ENCODE measurements at places on chromosomes 1 and 21.

GRCh38 chr1:171212607-171213351 lies 27.7 kb downstream of the FMO2 start:
- DNase-seq, result no peak

DNA sequence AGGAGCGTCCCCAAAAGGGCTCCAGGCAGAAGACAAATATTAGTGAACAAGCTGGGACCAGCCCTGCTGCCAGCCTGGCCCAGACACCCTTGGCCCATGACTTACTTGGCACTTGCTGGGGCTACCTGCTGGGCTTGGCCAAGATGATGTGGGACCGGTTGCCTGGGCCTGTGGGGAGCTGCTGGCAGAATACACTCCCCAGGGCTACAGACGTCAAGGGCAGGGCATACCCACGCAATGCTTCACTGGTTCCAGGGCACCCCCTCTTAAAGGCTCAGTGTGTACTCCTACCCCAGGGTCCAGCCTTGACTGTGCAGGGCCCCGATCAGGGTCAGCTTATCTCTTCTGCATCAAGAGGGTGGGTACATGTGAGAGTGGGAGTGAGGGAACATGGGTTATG lies 106.5 kb upstream of the SLC2A1 start:
- DNase-seq, result no peak

- DNase-seq, result no peak
These were observed 78.6 kb downstream of the KCNN3 start for GRCh38 chr1:154791292-154792166.

DNA sequence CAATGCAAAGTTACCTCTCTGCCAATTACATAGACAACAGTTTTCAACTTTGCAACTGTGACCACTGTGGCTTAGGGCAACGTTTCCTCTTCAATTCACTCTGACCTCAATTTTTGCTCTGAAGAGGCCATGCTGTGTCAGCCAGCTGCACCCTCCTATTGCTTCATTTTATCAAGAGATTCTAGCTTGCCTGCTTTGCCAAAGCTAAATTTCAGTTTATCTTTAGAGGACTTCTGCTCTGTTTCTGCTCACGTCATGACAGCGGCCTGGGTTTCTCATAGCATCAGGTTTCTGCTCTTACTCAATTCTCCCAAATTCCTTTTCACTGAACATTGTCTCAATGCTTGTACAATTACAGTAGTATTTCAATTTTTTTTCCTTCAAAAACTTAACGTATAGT lies 154.6 kb downstream of the PLA2G4A start:
- no peak for DNase-seq

GRCh38 chr1:213110349-213111300 lies 59.6 kb downstream of the RPS6KC1 start:
- DNase-seq, result no peak

DNA sequence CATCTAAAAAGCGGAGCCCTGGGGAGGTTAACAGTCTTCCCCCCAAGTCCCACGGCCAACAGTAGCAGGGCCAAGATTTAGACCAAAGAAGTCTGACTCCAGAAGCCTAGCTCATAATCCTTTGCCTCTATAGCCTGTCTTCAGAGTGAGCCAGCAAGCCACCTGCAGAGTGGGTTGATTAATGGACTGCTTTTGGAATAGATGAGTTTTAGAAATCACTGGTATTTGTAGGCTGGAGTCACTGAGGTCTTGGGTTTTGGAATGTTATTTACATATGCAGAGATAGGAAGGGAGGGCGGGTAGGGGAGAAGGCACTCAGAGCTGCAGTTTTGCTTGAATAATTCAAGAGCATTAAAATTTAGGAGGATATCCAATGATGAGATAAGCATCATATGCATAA lies 90.8 kb upstream of the L1TD1 start:
- no peak for DNase-seq

GRCh38 chr1:12052008-12052573 lies 11.0 kb upstream of the TNFRSF8 start:
- DNase-seq, result no peak

DNA sequence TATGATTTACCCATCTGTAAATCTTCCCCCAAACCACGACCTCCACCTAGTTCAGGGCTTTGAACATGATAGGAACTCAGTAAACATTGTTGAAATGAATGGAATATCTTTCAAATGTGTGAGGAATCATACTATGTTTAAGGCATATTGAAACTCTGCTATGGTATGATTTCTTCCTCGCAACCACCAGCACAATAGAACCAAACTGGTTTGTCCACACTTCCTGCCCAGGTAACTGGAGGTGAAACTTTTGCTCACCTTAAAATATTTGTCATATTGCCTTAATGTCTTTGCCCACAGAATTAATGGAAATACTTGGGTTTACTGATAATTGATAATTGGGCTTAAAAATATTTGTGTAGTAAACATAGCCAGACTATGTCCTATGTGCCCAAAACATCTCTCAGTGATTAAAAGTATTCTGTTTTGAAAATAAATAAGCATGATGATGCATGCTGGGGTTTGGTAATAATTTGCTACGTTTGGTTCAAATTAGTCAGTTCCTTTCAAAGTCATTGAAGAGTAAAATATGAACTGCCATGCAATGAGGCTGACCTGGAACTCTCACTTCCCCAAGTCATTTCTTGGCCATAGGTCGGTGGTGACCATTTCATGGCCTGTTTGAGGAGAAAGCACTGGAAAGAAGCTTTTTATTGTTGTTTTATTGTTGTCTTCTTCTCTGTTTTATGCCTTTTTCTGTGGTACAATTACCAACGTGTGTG lies 73.3 kb downstream of the TNFSF18 start:
- DNase-seq, result no peak

GRCh38 chr1:88088481-88088880 lies 595.6 kb upstream of the PKN2 start:
- DNase-seq, result no peak

GRCh38 chr1:86714159-86714558 lies 9.8 kb downstream of the SH3GLB1 start:
- DNase-seq, result no peak

DNA sequence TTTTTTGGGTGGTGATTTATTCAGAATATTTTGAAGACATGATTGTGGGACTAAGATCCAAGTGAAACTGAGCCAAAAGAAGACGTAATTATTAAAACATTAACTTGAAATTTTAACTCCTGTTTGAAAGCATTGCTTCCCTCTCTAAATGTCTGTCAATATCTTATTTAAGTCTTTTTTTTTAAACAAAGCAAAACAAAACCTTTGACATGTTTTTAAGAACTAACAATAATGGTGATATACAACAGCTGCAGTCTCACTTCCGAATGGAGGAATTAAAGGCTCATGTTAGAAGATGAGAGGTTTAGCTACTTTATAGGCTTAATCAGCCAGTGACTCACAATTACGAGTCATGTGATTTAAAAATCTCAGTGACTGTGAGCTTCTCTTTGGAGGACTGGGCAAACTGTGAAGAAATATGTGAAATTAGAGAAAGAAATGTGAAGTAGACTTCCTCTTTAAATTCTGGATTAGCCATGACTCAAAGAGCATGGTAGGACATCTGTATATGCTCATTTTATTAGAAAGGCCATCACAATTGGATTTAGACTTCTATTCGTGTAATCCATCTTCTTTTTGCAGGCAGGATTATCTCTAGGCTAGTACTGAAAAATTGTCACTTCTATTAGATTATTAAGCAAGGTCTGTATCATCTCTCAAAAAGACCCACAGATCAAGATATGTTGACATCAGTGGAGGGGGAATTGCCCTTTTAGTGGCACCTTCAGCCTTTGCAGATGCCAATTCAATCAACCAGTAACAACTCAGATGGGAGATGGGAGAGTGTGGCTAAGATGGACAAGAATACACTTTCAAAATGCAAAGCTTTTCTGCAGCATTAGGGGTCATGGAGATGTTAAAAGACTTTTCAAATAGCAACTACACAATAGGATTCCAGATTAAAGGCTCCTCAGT lies 28.7 kb downstream of the KCNA3 start:
- no peak for DNase-seq

DNA sequence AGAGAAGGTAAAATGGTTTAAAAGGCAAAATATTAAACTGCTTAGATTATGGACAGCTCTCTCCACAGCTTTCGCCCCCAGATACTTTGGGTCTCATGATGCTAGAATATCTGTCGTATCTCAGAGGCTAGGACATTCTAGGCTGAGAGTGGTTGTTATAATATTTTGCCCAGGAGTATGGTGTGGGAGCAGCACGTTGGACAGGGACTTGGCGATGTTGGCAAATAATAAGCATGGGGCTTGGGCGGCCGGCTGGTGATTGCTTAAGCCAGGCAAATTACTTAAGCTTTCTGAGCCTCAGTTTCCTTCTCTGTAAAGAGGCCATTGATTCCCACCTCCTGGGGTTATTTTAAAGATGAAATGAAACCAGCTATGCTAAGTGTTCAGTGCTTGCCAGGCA lies 133.2 kb downstream of the ROR1 start:
- DNase-seq, result no peak

- no peak for DNase-seq
These were observed 39.1 kb upstream of the ECE1 start for GRCh38 chr1:21329209-21329844.

DNA sequence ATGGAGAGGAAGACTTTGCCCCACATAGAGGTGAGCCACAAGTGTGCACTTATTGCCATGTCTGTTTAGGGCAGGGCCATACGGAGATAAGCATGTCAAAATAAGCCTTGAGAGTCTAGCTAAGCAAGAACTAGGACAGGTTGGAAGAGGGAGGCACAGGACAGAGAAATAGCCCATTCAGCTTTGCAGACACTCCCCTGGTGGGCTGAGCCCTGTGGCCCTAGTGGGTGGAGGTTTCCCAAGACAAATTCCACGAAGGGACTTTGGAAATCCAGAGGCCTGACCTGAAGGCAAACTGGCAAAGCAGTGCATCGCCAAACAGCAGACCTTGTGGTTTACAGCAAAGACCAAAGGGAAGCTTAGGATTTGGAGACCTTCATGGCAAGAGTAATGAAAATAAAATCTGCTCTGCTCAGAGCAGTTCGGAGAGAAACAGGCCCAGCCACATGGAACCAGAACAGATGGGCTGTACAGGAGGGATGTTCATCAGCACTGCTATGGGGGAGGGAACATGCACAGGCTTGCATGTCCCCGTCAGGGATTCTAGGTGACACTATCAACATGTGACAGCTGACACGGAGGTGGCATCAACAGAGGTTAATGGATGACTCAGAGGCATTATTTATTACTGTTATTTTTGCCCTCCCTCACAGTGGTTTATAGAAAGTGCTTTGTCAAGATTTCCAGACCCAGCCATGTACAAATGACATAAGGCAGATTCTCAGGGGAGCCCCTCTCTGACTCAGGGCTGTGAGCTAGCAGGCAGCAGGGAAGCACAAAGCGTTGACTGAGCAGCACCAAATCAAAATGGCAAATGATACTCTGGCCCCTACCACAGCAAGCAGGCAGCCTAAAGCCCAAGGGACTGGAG lies 90.1 kb upstream of the IRF2BP2 start:
- no peak for DNase-seq

DNA sequence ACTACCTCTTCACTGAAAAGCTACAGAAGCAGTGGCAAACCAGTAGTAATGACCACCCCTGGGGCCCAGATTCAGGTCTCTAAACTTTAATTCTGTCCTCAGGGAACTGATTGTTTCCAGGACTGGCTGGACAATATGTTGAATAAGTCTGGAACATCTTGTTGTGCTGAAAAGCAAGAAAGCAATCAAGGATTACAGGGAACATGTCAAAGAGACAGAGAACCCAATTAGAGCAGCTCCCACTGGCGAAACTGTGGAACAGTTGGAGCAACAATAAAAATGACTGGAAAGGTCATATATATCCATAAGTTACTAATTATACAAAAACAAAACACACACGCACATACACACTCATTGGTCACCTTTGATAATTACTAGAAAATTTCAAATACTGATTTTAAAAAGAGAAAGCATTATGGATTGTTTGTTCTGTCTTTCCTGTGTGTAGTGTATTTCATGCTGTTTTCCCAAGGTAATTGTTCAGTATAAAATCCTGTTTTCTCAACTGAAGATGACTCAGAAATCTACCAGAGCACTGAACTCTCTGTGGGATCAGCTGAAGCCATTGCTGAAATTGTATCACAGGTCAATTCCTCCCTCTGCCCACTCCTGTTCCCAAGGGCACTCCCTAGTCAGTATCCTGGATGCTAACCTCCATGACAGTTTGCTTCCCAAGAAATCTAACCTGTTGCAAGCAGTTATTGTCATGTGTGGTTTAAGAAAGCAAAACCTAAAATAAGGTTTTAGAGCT lies 83.6 kb upstream of the RGS1 start:
- no peak for DNase-seq

- peak; percentile 14 for DNase-seq
These were observed 61.9 kb downstream of the DNTTIP2 start for GRCh38 chr1:93816970-93817678.

DNA sequence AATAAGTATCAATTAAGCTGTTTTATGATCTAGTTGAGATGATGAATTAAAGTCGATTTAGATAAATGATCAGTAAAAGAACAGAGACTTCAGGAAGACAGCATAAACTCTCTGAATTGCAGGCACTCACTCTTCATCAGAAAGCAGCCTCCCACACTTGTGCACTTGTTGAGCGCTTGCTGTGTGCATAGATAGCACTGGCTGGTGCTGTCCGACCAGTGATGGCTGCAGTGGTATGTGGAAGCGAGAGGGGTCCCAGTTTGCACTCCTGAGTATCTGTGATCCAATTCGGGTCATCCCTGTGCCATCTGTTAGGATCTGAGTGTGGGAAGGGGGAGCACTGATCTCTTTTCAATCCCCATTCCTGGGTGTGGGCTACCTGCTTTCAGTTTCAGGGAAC lies 137.8 kb downstream of the CAMTA1 start:
- DNase-seq, result no peak

DNA sequence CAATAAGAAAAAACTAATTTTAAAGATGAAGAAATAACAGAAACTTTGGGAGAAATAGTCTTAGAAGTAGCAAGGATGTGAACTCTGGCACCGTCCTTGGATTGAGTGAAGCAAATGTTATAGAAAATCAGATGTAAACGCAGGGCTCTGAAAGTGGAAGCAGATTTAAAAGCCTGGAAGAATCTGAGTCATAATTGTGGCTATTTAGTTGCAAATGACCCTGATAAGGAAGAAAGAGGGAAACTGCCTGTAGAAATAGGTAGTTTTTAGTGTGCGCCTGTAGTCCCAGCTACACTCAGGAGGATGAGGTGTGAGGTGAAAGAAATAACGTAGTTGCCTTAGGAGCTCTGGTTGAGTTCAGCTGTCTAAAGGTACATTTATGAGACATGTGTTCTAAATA lies 101.0 kb downstream of the NGF start:
- DNase-seq, result no peak

GRCh38 chr1:97630948-97631347 lies 289.9 kb downstream of the DPYD start:
- no peak for DNase-seq

- DNase-seq, result peak; percentile 59
These were observed 4.4 kb downstream of the CYB561D1 start for GRCh38 chr1:109498161-109498801.

- DNase-seq, result peak; percentile 76
These were observed at the start of gene NUAK2 for GRCh38 chr1:205321162-205321958. TSS of gene NUAK2 (minus strand) at chr1:205321745. CDS start at chr1:205321628, 117 bp downstream.

- no peak for DNase-seq
These were observed 113.9 kb downstream of the TOMM20 start for GRCh38 chr1:235014756-235015155.

- DNase-seq, result no peak
These were observed 5.0 kb downstream of the CSRP1 start for GRCh38 chr1:201501812-201502510.

- DNase-seq, result no peak
These were observed 39.8 kb downstream of the DISC1 start for GRCh38 chr1:231666220-231666936.

GRCh38 chr1:1612104-1612400 lies 3.2 kb upstream of the MIB2 start:
- no peak for DNase-seq

GRCh38 chr1:3393987-3394920 lies 60.2 kb upstream of the ARHGEF16 start:
- no peak for DNase-seq

GRCh38 chr1:41259221-41259620 lies 17.1 kb upstream of the SCMH1 start:
- no peak for DNase-seq

Data from right renal pelvis (tissue), 4 donors.